ENCODE measurements at places on chromosomes 5 and 9. TPM values are rescaled to one million over a fixed set of nuclear protein-coding genes. Genes with fewer than 3 reads are reported as not detected.

DNA sequence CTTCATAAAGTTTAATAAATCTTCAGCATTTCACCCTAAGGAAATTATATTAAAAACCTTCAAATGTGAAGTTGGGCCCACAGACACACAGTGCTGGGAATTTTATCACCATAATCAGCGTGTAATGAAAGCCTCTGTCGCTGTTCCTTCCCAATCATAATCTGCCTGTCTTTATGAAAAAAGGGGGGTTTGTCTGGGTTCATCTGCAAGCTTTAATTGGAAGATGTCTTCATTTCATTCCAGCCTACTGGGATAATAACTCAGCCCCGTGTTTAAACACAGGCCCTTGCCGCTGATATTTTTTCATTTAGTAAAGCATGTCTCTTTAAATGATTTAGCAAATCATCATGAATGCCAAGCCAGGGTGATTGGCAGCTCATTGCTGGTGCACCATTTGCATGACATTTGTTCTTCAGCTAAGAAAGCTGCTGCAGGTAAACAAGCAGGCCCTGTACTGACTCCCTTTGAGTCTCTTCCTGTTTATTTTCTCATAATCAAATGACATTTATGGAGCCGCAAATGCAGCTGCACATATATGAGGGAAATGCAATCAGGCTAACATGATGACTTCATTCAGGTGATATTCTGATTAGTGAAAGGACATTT lies 362.9 kb upstream of the TLE4 start:
- no peaks in the 10 kb centered on the region for H3K27me3 ChIP-seq
- H3K4me1 ChIP-seq = no peaks in the 10 kb centered on the region
- H3K27ac ChIP-seq = no peak overlapping the region
- no peak for DNase-seq

DNA sequence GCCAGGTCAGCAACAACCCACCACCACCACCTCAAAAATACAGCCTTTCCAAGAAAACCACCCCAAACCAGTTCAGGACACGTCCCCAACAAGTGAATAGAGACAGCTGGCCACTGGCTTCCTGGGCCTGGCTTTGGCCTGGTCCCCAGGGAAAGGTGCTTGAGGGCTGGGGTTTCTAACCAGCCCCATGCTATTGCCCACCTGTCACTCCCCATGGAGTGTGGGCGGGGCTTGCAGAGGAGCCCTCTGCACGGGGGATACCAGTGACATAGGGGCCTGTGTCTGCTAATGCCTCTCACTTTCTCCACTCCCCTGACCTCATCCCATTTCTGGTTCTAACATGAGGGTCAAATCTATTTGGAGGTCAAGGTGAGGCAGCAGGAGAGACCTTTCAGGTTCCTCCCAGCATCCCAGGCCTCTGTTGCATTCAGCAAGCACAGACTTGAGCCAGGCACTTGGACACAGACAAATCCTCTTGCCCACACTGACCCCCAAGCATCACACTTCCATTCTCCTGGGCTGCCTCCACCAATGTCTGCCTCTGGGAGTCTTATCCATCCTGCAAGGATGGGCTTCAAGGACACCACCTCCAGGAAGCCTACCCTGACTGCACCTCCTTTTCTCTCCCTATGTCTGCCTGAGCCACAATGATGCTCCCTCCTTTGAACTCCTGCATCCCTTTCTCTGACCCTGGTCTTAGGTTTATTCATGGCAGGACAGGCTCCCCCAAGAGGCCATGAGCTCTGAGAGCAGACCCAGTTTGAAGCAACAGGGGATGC lies 16.1 kb upstream of the TTLL11 start:
- H3K4me1 ChIP-seq = no peaks in the 10 kb centered on the region
- no peaks in the 10 kb centered on the region for H3K27me3 ChIP-seq
- H3K36me3 ChIP-seq = no peaks in the 10 kb centered on the region
- no peak for DNase-seq

- no peak overlapping the region for H3K4me3 ChIP-seq
- H3K4me1 ChIP-seq = no peaks in the 10 kb centered on the region
- H3K27ac ChIP-seq = no peak overlapping the region
- no peaks in the 10 kb centered on the region for H3K36me3 ChIP-seq
These were observed 590 bp downstream of the PCDHA6 start for GRCh38 chr5:140828362-140828737.

DNA sequence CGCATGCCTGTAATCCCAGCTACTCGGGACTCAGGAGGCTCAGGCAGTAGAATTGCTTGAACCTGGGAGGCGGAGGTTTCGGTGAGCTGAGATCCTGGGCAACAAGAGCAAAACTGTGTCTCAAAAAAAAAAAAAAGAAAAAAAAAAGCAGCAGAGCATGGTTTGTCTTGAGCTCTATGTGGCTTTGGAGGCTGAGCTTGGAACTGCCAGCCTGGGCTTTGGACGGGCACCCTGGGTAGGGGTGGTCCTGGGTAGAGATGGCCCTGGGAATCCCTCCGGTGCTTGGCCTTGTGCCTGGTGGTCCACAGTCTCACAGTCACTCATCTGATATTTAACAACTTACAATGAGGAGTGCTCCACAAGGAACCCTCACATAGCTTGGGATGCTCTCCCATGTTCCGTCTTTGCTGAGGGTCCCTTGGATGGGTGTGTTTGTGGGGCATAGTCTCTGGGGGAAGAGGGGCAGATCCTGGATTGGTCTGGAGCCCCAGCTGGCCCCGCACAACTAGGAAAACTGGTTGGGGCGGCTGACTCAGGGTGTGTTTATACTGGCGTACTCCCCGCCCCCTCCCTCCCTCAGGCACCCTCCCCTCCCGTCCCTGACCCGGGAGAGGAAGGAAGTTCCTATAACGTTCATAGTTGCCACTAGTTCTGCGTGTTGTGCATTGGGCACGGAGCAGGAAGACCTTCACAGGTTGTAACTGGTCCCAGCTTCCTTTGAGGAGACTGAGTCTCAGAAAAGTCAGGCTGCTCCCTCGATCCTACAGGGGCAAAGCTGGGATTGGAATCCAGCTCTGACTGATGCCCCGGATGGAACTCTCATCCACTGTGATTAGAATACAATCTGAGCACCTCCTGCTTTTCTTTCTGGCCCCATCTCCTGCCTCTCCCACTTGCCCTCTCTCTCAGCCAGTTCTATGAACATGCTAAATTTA lies 11.2 kb downstream of the IER5L start:
- peaks cover 2% of the 10 kb centered on the region for H3K27me3 ChIP-seq
- H3K27ac ChIP-seq = peak overlapping the region; percentile 21
- H3K4me1 ChIP-seq = peaks cover 22% of the 10 kb centered on the region
- DNase-seq = no peak

- H3K27me3 ChIP-seq = peaks cover 59% of the 10 kb centered on the region
- no peak overlapping the region for H3K27ac ChIP-seq
- no peaks in the 10 kb centered on the region for H3K4me1 ChIP-seq
- no peaks in the 10 kb centered on the region for H3K36me3 ChIP-seq
- no peak for DNase-seq
- H3K4me3 ChIP-seq = no peak overlapping the region
These were observed 596 bp downstream of the ENTREP1 start for GRCh38 chr9:69325409-69326212.

DNA sequence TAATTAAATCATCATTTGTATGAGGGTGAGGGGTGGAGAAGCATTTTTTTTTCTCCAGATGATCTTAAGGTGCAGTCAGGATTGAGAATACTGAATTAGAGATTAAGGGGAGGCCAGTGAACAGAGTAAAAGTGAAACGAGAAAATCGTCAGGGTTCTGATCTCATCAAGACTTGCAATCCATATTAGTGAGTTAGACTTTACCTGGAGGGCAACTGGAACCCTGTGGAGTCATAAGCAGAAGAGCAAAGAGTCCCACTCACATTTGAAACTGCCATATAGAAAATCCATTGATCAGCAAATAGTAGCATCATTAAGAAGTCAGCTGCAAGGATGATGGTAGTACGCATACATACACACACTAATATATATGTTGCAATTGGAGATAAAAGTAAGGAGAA lies 466.2 kb upstream of the PAPPA start:
- no peaks in the 10 kb centered on the region for H3K27me3 ChIP-seq
- no peaks in the 10 kb centered on the region for H3K36me3 ChIP-seq
- no peak overlapping the region for H3K27ac ChIP-seq

DNA sequence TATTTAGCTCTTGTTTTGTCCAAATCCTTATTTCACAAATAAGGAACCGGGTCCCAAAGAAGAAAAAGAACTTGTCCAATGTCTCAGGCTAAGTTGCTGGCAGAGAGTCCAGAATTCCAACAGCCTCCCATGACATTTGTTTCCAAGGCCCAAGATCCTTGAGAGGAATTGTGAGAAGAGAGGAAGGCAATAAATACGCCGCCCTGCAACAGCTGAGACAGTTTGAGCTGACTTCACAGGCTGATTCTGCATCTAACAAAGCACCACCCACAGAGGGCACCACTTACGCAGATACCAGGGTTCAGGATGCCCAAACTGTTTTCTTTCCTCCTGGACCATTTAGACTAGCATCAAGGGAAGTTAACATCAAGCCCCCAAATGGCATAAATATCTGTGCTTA lies 211.3 kb downstream of the FAM114A2 start:
- no peak overlapping the region for H3K4me3 ChIP-seq
- no peak for DNase-seq
- no peaks in the 10 kb centered on the region for H3K27me3 ChIP-seq
- no peaks in the 10 kb centered on the region for H3K4me1 ChIP-seq
- H3K27ac ChIP-seq = no peak overlapping the region

GRCh38 chr9:94676446-94677131 lies 37.3 kb upstream of the FBP1 start:
- H3K4me1 ChIP-seq = peaks cover 2% of the 10 kb centered on the region
- H3K27me3 ChIP-seq = peaks cover 33% of the 10 kb centered on the region
- H3K4me3 ChIP-seq = no peak overlapping the region
- no peak for DNase-seq
- no peaks in the 10 kb centered on the region for H3K36me3 ChIP-seq

GRCh38 chr5:171855798-171856763 lies 70.5 kb downstream of the SMIM23 start:
- H3K27me3 ChIP-seq = no peaks in the 10 kb centered on the region
- peaks cover 3% of the 10 kb centered on the region for H3K36me3 ChIP-seq
- peaks cover 10% of the 10 kb centered on the region for H3K4me1 ChIP-seq
- peak; percentile 37 for DNase-seq
- peak overlapping the region; percentile 5 for H3K4me3 ChIP-seq

GRCh38 chr5:83724001-83724400 lies 3.3 kb upstream of the HAPLN1 start:
- no peak overlapping the region for H3K27ac ChIP-seq
- no peaks in the 10 kb centered on the region for H3K36me3 ChIP-seq
- peaks cover 3% of the 10 kb centered on the region for H3K4me1 ChIP-seq
- no peak overlapping the region for H3K4me3 ChIP-seq
- peaks cover 50% of the 10 kb centered on the region for H3K27me3 ChIP-seq
- no peak for DNase-seq

DNA sequence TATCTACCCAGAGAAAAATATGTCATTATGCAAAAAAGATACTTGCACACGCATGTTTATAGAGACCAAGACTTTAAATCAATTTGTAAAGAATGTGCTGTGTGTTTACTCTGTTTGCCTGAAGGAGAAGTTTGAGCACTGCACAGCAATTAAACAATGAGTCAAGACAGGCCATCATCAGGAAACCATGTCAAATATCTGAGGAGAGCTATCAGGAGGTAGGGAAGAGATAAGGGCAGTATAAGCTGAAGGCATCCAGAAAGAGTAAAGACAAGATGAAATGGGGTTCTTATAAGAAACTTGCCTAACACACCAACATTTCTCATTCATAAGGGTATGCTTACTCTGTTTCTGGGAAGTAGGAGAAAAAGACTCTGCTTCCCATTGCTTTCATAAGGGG lies 405.8 kb upstream of the PTGER4 start:
- H3K27ac ChIP-seq = no peak overlapping the region
- H3K4me3 ChIP-seq = no peak overlapping the region

GRCh38 chr5:173435447-173435846 lies 107.2 kb upstream of the STC2 start:
- H3K36me3 ChIP-seq = no peaks in the 10 kb centered on the region
- no peaks in the 10 kb centered on the region for H3K4me1 ChIP-seq
- no peak overlapping the region for H3K27ac ChIP-seq
- no peak overlapping the region for H3K4me3 ChIP-seq
- peaks cover 3% of the 10 kb centered on the region for H3K27me3 ChIP-seq

DNA sequence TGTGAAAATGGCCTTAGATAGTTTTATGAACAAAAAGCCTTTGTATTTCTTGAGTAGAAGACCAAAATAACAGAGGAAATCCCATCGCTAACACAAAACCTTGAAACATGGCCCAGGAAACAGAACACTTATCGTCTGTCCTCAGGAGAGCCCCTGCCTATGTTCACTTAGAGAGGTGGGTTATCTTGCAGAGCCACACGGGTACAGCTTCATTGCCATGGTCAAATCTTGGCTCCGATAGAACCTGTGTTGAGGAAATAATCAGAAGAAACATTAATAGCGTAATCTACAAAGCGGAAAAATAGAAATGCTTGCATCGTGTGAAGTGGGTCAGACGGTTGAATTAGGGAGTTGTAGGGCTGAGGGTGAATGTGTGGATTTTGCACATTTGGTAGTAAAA lies 216.1 kb downstream of the MAST4 start:
- H3K4me3 ChIP-seq = no peak overlapping the region
- H3K27me3 ChIP-seq = peaks cover 13% of the 10 kb centered on the region
- no peaks in the 10 kb centered on the region for H3K36me3 ChIP-seq
- H3K27ac ChIP-seq = no peak overlapping the region

DNA sequence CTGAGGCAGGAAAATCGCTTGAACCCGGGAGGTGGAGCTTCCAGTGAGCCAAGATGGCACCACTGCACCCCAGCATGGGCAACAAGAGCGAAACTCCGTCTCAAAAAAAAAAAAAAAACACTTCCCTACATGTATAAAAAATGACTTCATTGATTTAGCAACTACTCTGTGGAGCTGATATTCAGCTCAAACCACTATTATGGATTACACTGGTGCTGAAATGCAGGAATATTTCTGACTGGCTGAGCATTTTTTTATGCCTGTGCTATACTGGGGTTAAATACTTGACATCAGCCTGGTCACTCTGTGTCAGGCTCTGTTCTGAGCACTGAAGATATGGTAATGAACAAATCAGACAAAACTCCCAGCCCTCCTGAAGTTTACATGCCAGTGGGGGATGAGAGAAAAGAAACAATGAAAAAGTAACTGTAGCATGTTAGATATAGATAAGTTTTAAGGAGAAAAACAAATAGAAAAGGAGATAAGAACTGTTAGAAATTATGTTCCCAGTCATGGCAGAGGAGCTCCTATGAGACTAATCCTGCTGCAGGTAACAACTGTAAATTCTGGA lies 22.6 kb upstream of the TTC39B start:
- H3K27me3 ChIP-seq = no peaks in the 10 kb centered on the region
- H3K27ac ChIP-seq = no peak overlapping the region
- no peak overlapping the region for H3K4me3 ChIP-seq
- no peaks in the 10 kb centered on the region for H3K36me3 ChIP-seq
- no peak for DNase-seq

Gene IFNA21
- total RNA-seq = not detected

Gene ENG
- total RNA-seq = 19.7 TPM

Gene C5orf52
- total RNA-seq = not detected

Gene HSD17B4
- 89.5 TPM for total RNA-seq

Gene GLDC
- not detected for total RNA-seq

Gene OCLN
- total RNA-seq = 3.3 TPM

Gene LRRC8A
- total RNA-seq = 25.9 TPM

Gene RAD1
- 30.6 TPM for total RNA-seq

Gene TRUB2
- 21.0 TPM for total RNA-seq

Measured in activated naive CD8-positive, alpha-beta T cell treated with anti-CD3 and anti-CD28 coated beads, Interleukin-2, amount 10 ng/mL, durations not matched to agents 7 days and 5 days (primary cell).